ENCODE measurements at places on chromosomes 7 and 10. TPM values are rescaled to one million over a fixed set of nuclear protein-coding genes. Genes with fewer than 3 reads are reported as not detected.

GIMAP4 gene
- 22.5 TPM for total RNA-seq

SPDYE2B gene
- not detected for total RNA-seq

HTR7 gene
- total RNA-seq = 1.2 TPM

BICC1 gene
- total RNA-seq = 34.4 TPM

SHTN1 gene
- 19.4 TPM for total RNA-seq

FGL2 gene
- 34.0 TPM for total RNA-seq

PNLIPRP3 gene
- total RNA-seq = not detected

MYL7 gene
- total RNA-seq = not detected

PLXDC2 gene
- total RNA-seq = 65.8 TPM

PPP1R17 gene
- 0.33 TPM for total RNA-seq

WDR86 gene
- 19.7 TPM for total RNA-seq

ADAMTS14 gene
- total RNA-seq = 5.2 TPM

WIPF3 gene
- total RNA-seq = 2.7 TPM

CLRN3 gene
- total RNA-seq = not detected

ANKRD2 gene
- total RNA-seq = 0.55 TPM

CCDC7 gene
- 66.3 TPM for total RNA-seq

SLC16A9 gene
- 32.4 TPM for total RNA-seq

OPN4 gene
- not detected for total RNA-seq

HNRNPH3 gene
- 116 TPM for total RNA-seq

TLL2 gene
- 1.5 TPM for total RNA-seq

STAM gene
- 42.2 TPM for total RNA-seq

ZNF488 gene
- total RNA-seq = 7.5 TPM

TRIL gene
- total RNA-seq = 19.8 TPM

CALML3 gene
- total RNA-seq = 0.33 TPM

CTAGE15 gene
- 1.8 TPM for total RNA-seq

IFIT1B gene
- 1.0 TPM for total RNA-seq

SORCS1 gene
- 66.1 TPM for total RNA-seq

WNT2 gene
- total RNA-seq = 2.6 TPM

CYP2C19 gene
- total RNA-seq = not detected

PSD gene
- total RNA-seq = 49.2 TPM

PLA2G12B gene
- not detected for total RNA-seq

CLDN3 gene
- 6.0 TPM for total RNA-seq

IKZF5 gene
- 21.4 TPM for total RNA-seq

ITPRID1 gene
- 0.11 TPM for total RNA-seq

IFIT3 gene
- 11.8 TPM for total RNA-seq

SGPL1 gene
- total RNA-seq = 45.7 TPM

ANK3 gene
- total RNA-seq = 269 TPM

RHBDD2 gene
- 38.6 TPM for total RNA-seq

ABCB4 gene
- 4.6 TPM for total RNA-seq

CAMK2B gene
- total RNA-seq = 39.1 TPM

SRRT gene
- 88.3 TPM for total RNA-seq

COBL gene
- total RNA-seq = 22.3 TPM

NUTM2E gene
- 0.33 TPM for total RNA-seq

CFAP70 gene
- total RNA-seq = 4.9 TPM

EGR2 gene
- 2.3 TPM for total RNA-seq
